ENCODE measurements at places on chromosomes 1 and 21. TPM values are rescaled to one million over a fixed set of nuclear protein-coding genes. Genes with fewer than 3 reads are reported as not detected.

The RIIAD1 gene
- not detected for total RNA-seq

- no peaks in the 10 kb centered on the region for H3K4me1 ChIP-seq
- no peak overlapping the region for H3K27ac ChIP-seq
- no peaks in the 10 kb centered on the region for H3K36me3 ChIP-seq
These were observed 19.2 kb downstream of the ITGB2 start for GRCh38 chr21:44901391-44902074.

- no peak for DNase-seq
- H3K27ac ChIP-seq, result no peak overlapping the region
- H3K27me3 ChIP-seq, result no peaks in the 10 kb centered on the region
- H3K4me1 ChIP-seq, result no peaks in the 10 kb centered on the region
- H3K4me3 ChIP-seq, result no peak overlapping the region
- H3K36me3 ChIP-seq, result no peaks in the 10 kb centered on the region
These were observed 308.9 kb downstream of the CEP170 start for GRCh38 chr1:242946206-242946605.

- peaks cover 7% of the 10 kb centered on the region for H3K27me3 ChIP-seq
- no peak overlapping the region for H3K27ac ChIP-seq
- peaks cover 36% of the 10 kb centered on the region for H3K4me1 ChIP-seq
- H3K4me3 ChIP-seq, result peak overlapping the region; percentile 46
These were observed 1.8 kb downstream of the COL9A2 start for GRCh38 chr1:40315239-40315794.

- H3K27ac ChIP-seq, result no peak overlapping the region
- H3K4me1 ChIP-seq, result no peaks in the 10 kb centered on the region
- no peak overlapping the region for H3K4me3 ChIP-seq
These were observed 1644.0 kb upstream of the B3GALT2 start for GRCh38 chr1:194830387-194830786.

The FNDC5 gene
- total RNA-seq, result 4.7 TPM

The VSIG8 gene
- not detected for total RNA-seq

DNA sequence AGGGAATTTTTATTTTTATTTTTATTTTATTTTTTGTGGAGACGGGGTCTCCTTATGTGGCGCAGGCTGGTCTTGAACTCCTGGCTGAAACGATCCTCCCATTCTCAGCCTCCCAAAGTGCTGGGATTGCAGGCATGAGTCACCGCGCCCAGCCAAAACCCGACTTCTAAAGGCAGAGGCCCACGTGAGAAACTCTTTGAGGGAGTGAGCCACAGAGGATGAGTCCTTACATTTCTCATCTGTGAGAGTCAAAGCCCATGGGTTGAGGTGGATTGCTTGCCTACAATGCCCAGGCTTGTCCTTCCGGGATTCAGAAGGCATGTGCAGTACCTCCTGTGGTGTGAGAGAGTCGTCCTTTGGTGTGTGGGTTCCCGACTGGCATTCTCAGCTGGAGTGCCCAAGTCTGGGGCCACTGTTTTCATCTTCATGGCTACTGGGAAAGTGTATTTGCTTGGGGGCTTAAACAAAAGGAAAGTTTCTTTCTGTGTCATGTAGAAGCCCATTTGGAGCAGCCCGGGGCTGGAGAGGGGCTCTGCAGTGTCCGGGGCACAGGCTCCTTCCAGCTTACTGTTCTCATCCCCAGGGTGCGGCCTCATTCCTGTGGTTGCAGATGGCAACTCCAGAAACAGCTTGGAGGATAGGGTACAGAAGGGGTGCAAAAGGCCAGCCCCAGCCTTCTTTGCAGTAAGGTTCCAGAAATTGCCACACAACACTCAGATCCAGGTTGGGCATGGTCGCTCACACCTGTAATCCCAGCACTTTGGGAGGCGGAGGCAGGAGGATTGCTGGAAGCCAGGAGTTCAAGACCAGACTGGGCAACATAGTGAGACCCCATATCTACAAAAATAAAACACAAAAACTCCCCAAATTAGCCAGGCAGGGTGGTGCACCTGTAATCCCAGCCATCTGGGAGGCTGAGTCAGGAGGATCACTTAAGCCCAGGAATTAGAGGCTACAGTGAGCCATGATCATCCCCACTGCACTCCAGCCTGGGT, 29.4 kb upstream of the CSF3R start:
- DNase-seq, result no peak
- no peak overlapping the region for H3K4me3 ChIP-seq
- no peaks in the 10 kb centered on the region for H3K36me3 ChIP-seq
- no peak overlapping the region for H3K27ac ChIP-seq
- H3K4me1 ChIP-seq, result no peaks in the 10 kb centered on the region

DNA sequence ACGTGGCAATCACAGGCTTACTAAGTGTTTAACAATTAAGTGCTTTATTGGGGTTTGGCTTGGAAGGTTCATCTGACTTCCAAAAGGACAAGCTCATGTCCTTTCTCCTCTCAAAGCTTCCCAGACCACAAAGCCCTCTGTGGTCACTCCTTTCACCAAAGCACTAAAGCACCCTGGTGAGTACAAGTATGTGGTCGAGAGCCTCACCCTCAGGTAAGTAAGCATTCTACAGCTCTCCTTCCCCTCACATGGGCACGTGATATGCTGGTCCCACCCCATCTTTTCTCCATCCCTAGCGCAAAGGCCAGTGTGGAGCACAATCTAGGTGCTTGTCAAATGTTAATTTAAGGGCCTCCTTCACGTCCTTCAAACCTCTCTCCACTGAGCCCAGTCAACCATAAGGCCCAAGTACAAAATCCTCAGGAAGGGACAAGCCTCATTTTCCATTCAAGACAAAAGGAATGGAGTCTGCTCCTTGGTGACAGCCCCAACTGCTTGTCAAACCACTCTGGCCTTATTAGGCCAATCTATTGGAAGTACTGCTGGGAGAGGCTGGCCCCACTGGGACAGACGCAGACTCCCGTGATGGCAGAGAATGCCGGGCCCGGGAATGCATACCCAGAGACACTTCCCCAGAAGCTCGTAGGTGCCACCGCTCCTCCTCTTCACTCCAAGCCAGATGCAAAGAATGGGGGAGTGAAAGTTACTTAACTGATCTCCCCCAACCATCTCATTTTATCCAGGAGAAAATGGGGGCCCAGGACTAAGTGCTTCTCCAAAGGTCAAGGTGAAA, 7.8 kb downstream of the STMN1 start:
- H3K27ac ChIP-seq, result no peak overlapping the region
- no peaks in the 10 kb centered on the region for H3K36me3 ChIP-seq
- DNase-seq, result no peak

The HYI gene
- total RNA-seq, result 25.8 TPM

- no peaks in the 10 kb centered on the region for H3K27me3 ChIP-seq
- no peak for DNase-seq
- H3K4me3 ChIP-seq, result no peak overlapping the region
- H3K36me3 ChIP-seq, result no peaks in the 10 kb centered on the region
These were observed 12.2 kb upstream of the GPR161 start for GRCh38 chr1:168148916-168149315.

The BTBD8 gene
- 6.1 TPM for total RNA-seq

The B3GALT6 gene
- 11.0 TPM for total RNA-seq

DNA sequence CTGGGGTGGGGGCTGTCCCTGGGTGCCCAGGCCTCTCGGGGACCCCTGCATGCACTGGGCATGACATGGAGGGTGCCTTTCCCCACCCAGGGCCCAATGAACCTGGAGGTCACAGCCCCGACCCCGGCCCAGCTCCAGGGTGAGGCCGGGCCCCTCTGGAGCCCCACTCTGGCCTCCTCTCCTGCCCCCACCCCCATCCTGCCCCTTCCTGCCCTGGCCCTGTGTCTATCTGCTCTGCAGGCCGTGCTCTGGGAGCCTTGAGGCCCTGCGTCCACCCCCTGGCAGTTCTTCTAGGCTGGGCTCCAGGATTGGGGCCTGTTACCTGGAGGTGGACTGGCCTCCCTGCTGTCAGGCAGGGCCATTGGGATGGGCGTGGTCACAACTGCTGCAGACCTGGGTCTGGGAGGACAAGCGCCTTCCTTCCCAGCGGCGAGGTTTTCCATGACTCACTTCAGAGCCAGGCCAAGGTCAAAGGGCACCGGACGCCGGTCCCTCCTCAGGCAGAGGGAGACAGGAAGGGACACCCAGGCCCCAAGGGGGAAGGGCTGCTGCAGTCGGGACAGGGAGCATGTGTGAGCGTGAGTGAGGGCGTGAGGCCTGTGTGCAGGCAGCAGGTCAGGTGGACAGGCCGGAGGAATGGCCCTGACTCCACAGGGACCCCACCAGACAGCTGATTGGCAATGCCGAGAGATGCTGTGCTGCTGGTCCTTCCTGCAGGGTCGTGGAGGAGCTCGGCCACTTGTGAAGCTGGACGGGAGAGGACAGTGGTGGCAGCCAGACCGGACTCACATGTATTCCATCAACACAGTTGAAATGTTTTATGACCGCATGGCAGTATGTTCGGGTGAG, 31.1 kb upstream of the POFUT2 start:
- H3K4me1 ChIP-seq, result peaks cover 56% of the 10 kb centered on the region
- no peaks in the 10 kb centered on the region for H3K27me3 ChIP-seq

The GSTM1 gene
- total RNA-seq, result 156 TPM

The AKNAD1 gene
- 3.9 TPM for total RNA-seq

The CREG1 gene
- total RNA-seq, result 152 TPM

DNA sequence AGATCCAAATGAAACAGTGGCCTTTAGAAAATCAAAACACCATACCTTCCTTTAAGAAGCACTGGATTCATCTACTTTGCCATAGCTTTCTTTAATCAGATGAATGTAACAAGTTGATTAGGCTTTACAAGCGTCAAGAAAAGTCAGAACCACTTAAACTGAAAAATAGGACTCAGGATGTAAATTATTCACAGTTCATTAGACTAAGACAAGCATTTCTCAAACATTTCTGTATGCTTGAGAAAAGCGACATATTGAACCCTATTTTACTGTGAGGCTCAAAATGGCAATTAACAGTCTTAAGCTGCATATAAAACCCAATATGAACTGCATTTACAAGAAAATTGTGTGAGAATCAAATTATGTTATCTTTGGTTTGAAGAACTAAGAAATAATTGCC, 256.7 kb upstream of the SNX7 start:
- no peaks in the 10 kb centered on the region for H3K4me1 ChIP-seq
- DNase-seq, result no peak
- H3K4me3 ChIP-seq, result no peak overlapping the region
- no peaks in the 10 kb centered on the region for H3K36me3 ChIP-seq
- H3K27me3 ChIP-seq, result no peaks in the 10 kb centered on the region
- no peak overlapping the region for H3K27ac ChIP-seq

The PDZK1IP1 gene
- total RNA-seq, result 55.2 TPM

- peaks cover 27% of the 10 kb centered on the region for H3K4me1 ChIP-seq
- no peak overlapping the region for H3K27ac ChIP-seq
- DNase-seq, result no peak
- peaks cover 40% of the 10 kb centered on the region for H3K36me3 ChIP-seq
- H3K27me3 ChIP-seq, result no peaks in the 10 kb centered on the region
- H3K4me3 ChIP-seq, result no peak overlapping the region
These were observed 4.4 kb upstream of the ELF3 start for GRCh38 chr1:202005958-202006357.

The PDXK gene
- 58.7 TPM for total RNA-seq

DNA sequence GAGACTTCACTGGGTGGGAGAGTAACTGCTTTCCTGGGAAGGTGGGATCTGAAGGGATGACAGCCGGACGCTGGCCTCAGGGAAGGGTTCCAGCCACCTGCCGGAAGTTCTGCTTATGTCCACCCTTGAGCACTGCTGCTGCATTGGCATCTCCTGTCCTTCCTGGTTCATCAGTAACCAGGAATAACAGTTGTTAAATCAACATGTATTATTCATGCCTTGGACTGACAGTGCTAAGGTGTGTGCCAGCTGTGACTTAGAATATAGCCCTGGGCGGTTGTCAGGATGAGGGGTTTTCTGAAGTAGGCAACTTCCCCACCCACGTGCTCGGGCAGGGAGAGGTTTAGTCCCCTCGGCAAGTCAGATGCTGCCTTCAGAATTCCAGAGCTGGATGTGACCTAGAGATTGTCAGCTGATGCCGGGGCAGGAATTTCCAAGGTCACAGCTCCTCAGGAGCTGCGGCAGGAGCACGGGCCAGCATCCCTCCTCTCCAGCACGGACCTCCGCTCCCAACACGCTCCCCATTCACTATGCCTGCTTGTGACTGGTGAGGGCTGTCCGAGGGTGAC, 17.9 kb downstream of the CLDN14 start:
- H3K4me3 ChIP-seq, result no peak overlapping the region
- no peak overlapping the region for H3K27ac ChIP-seq
- H3K4me1 ChIP-seq, result no peaks in the 10 kb centered on the region
- H3K27me3 ChIP-seq, result no peaks in the 10 kb centered on the region
- no peaks in the 10 kb centered on the region for H3K36me3 ChIP-seq

- no peaks in the 10 kb centered on the region for H3K36me3 ChIP-seq
- H3K27ac ChIP-seq, result no peak overlapping the region
- no peak for DNase-seq
- peaks cover 6% of the 10 kb centered on the region for H3K4me1 ChIP-seq
These were observed 19.7 kb upstream of the ATP6V1G3 start for GRCh38 chr1:198560161-198560560.

The TPTE gene
- total RNA-seq, result not detected

Data from vagina (tissue), 2 donors.